GM10248 (cell line): ENCODE measurements at places on chromosomes 2 and 18.

DNA sequence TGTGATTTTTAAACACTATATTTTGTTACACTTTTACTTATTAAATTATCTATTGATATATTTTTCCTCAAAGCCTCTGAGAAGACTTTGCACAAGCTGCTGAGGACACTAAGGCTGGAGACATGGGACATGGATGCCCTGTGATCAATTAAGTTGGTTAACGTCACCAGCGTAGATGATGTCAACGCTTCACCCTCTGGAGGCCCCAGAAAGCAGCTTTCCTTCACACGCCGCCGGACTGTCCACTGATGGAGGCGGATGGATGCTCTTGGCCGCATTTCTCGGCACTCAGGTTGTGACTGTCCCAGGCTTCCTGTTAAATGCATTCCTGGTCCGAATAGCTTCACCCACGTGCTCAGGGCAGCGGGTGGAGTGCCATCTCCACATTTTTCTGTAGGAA lies 247.5 kb downstream of the VAPA start:
- no peak for DNase-seq

DNA sequence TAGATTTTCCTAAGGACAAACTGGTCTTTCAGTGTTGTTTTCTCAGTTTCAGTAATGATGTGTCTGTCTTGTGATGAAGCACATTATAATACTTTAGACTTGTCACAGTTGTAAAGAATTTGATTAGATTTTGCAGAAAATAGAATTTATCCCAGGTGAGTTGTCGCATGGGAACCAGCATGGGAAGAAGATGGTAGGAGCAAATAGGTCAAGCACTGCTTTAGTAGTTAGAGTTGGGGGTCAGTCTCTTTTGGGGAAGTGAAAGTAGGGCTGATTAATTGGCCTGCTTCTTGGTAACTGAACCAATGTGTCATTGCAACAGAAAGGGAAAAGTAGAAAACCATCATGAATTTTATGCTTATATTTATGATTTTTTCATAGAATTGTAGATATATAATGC lies 153.2 kb upstream of the MYO3B start:
- DNase-seq = no peak

DNA sequence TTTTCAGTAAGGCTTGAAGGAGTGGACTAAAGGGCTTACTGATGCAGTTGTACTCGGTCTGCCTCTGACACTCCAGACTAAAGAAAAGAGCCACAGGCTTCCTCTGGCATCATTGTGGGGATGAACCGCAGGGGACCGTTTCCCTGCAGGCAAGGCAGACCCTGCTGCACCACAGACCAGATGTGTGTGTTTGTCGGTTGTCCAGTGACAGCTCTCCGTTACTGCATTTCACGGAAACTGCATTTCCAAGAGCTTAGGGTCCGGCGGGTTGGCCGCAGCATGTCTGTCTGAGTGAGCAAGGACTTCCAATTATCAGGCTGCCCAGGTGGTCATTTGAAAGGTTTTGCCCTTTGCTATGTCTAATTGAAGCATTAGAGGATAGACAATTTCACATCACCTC lies 98.1 kb downstream of the FAM210A start:
- no peak for DNase-seq

DNA sequence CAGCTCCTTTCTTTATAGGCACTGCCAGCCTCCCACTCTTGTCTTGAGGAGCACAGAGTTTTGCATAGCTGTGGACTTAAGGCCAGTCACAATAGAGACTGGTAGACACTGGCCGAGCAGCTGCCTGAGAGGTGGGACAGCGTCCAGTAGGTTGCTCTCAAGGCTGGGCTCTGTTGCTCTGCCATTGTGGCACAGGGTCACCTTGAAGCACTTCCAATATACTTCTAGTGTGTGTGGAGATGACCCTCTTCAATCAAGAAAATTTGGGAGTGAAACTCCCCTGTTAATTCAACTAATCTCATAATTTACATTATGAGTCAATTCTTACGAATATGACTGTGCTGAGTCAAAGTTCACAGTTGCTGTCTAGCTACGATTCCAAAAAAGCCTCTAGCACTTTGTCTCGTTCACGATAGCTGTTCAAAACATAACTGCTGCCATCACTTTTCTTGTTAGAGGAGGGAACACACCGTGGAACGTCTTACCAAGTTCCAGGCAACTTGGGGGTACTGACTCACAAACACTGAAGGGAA lies 636.2 kb downstream of the EPHA4 start:
- DNase-seq = no peak

DNA sequence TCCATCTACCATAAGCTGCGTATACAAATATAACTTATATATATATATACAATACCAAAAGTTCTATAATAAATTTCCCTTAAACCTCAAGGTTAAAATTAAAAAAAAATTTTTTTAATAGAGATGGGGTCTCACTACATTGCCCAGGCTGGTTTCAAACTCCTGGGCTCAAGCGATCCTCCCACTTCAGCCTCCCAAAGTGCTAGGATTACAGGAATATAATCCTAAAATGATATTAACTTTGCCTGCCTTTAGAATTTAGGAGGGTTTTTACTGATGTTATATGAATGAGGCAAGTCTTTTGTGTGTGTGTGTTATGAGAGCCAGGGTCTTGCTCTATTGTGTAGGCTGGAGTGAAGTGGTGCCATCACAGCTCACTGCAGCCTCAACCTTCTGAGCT lies 49.2 kb downstream of the HNRNPLL start:
- no peak for DNase-seq

DNA sequence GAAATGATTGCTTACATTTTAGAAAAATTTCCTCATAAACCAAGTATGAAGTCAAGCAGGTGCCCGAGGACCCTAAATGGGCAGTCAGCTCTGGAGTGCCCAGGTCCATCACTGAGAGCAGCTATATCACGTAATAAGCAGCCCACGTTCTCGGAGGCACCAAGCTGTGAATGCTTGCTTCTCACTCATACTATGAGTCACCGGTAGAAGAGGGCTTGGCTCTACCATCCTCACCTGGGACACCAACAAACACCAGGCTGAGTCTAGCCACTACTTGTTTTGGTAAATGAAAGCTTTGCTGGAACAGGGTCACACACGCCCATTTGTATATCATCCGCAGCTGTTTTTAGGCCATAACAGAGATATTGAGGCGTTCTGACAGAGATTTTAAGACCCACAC lies 207.5 kb downstream of the SEPTIN10 start:
- DNase-seq = no peak

- no peak for DNase-seq
Measured at GRCh38 chr18:74748809-74749208, 151.1 kb downstream of the ZNF407 start.

DNA sequence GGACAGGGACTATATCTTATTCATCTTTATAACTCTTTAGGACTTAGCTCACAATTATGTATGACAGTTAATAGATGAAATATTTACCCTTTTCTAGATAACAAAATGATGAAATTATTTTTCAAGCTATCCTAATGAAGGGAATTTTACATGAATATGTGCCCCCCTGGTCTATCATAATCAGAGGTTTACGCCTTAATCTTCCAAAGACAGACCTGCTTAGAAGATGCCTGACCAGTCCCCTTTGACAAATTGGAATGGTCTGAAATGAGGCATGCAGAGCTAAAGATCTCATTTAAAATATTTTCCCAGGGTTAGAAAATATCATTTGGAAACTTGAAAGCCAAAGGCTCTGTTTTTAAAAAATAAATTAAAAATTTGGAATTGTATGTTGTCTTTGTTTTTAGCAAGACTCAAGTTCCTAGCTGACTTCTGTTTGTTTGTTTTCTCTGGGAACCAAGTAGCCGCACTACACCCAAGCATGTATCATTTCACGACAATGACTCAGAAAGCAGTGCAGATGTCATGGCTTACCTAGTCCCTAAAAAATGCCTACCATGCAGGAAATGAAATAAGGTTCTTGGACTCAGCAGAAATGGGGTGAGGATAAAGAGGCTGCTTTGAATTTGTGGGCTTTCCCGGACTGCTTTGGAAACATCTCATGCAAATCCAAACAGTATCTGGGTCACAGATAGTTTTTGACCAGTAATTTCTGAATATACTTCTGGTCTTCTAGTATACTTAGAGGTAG lies 162.1 kb downstream of the ZEB2 start:
- DNase-seq = peak; percentile 57

- no peak for DNase-seq
Measured at GRCh38 chr18:42931491-42931890, 184.0 kb downstream of the RIT2 start.

- DNase-seq = no peak
Measured at GRCh38 chr2:142180820-142181533, 50.2 kb upstream of the LRP1B start.

- no peak for DNase-seq
Measured at GRCh38 chr2:139383532-139383931, 603.3 kb upstream of the NXPH2 start.
